Breast epithelium (tissue), 4 donors: ENCODE measurements at places on chromosomes 3 and 15.
A peak's percentile ranks its signal among the peaks of the same experiment; 100 is the strongest.

GRCh38 chr3:134084242-134084950 lies 54.7 kb upstream of the SLCO2A1 start:
- no peak for DNase-seq

DNA sequence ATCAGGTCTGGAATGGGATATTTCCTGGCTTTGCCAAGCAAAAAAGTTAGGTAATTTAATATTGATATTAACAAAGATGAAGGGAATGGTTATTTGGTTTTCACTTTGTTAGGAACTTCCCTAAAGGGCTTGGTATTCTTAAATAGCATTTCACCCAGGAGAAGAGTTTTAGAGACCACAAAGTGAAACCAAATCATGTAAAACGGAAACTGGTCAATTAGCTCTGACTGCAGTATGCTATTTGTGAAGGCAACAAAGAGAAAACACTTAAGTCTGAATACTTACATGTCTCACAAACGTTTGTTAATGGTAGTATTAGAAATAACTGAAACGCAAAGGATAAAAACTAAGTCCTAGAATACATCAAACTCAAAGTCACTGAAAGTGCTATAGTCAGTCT lies 32.4 kb upstream of the SETMAR start:
- no peak for DNase-seq

GRCh38 chr15:57696146-57696545 lies 10.4 kb upstream of the POLR2M start:
- no peak for DNase-seq

- no peak for DNase-seq
Observed at GRCh38 chr3:153744889-153745288, 376.3 kb upstream of the ARHGEF26 start.

DNA sequence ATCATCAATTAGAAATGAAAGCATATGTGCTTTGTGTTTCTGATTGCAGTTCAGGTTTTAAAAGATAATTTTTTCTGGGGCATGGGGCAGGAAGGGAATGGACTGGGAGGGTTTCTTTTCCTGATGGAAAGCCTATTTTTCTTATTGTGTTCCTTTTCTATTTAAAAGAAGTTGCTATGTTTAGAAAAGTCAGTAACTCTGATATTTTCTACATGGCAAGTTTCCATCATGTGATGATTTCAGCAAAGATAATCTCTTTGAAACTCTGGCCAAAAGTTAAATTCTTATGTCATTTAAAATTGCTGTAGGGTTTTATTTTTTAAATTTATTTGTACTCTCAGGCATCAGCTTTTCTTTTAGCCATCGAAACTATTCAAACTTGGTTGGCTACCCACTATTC lies 601.2 kb downstream of the FOXP1 start:
- no peak for DNase-seq

DNA sequence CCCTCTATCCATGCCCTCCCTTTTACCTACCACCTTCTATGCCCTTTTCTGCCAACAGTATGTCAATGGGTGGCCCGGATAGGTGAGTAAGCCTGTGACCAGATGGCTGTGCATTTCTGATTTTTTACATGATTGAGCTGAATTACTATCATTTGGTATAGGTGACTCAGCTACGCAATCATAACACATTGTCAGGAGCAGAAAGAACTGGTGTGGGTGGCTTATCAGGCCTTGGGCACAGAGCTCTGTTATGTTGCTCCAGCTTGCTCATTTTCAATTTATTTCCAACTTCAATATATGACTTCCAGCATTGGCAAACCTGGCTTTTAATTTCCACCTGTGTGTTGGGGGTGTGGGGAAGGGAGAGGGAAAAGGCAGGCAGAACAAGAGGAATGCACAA lies 86.6 kb upstream of the AGBL1 start:
- no peak for DNase-seq

DNA sequence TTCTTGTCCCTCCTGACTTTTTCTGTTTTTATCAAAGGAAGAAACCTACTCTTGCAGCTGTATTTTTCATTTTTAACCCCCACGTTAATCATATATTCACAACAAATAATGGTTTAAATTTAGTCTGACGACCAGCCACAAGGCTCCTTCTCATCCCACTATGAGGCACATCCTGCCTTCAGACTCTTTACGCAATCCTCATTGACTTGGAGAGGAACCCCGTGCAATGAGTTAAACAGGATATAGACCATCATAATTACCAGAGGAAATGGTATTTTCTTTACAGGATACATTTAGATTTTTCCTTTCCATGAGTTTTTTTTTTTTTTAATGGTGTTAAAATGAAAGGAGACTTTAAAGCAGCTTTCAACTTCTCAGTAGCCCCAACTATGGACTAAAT lies 68.5 kb downstream of the WWTR1 start:
- DNase-seq, result no peak

GRCh38 chr3:194212845-194213331 lies 76.9 kb downstream of the HES1 start:
- peak; percentile 58 for DNase-seq

- no peak for DNase-seq
Observed at GRCh38 chr15:48433226-48433886, 102.1 kb downstream of the DUT start.
